ENCODE measurements at places on chromosomes 7 and 10.

DNA sequence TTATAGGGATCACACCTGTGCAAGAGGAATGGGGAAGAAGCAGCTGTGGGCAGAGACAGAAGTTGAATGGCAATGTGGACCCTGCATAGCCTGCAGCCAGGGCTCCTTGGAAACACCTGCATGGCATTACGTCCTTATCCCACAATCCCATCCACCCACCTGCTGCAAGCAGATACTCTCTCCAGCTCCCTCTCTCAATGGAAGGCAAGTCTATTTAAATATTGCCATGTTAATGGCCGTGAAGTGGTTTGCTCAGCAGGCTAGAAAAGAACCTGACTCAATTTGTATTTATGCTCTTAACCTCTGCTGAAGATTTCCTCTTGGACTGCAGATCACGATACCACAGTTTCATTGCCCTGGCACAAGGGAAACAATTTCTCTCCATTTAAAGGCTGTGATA is 417.0 kb downstream of the TYW1 start:
- DNase-seq = no peak

- DNase-seq = peak; percentile 9
These were observed 867.5 kb downstream of the NRG3 start for GRCh38 chr10:82742478-82742877.

DNA sequence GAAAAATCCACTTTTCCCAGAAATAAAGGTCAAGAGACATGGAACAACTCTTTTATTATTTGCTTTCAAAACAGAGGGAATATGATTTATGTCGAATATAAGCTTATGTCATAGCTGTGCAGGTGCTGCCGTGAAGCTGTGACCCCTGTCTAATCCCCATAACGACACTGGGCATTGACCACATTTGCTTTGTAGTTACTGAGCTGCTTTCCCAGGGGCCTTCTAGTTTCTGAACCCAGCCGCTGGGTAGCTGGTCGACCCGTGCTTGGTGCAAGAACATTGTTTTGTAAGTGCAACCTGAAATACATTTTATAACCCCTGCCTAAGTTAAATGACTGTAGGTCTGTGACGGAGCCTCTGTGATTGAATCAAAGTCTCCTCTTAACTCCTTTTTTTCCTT is 144.9 kb upstream of the HDAC9 start:
- DNase-seq = no peak

DNA sequence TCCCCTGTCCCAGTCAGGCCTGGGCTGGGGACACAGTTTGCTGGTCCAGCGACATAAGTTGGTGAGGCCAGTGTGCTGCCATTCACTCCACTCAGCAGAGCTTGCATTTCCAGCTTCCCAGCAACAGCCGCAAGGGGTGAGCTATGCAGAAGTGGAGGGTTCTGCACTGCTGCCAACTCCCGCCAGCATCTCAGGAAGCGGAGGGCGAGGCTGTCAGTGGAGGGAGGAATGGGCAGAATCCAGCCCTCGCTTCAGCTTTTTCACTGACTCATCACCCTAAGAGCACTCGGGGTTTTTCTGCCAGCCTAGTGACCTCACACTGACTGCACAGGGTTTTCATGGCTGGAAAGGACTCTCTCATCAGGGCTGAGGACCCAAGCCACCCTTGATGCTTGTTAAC is 625.1 kb upstream of the MKI67 start:
- DNase-seq = no peak

- no peak for DNase-seq
These were observed 7.9 kb downstream of the MALSU1 start for GRCh38 chr7:23306936-23307521.

- no peak for DNase-seq
These were observed 80.8 kb downstream of the VWDE start for GRCh38 chr7:12322903-12323300.

DNA sequence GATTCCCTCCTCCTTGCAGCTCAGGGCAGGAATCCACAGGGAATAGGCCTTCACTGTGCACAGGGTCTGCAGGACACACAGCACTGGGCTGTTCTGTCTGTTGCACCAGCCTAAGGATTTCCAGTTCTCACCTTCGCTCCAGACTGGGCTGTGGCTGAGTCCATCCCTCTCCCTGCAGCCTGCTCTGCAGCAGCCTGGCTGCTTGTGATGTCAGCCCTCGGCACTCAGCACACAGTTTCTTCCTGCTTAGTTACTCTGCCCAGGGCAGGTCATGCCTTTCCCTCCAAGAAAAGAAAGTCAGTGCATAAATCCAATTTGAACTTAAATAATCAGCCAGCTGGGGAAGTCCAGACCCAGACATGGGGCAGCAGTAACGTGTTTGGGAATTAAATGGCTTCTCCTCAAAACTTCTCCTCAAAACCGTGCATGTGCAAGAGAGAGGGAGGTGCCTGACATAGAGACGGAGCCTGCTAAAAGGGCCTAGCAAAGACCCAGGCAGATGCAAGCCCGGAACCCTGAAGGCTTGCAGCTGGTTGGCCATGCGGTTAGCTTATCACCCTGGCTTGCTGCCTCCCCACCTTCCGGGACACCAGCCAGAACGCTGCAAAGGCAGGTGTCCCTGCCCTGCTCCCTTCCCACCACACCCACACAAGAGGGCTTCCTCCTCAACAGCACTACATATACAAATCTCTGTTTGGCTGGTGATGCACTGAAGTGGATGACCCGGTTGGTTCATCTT is 10.9 kb upstream of the GDF2 start:
- DNase-seq = no peak

GRCh38 chr10:77881636-77882035 is 44.9 kb downstream of the DLG5 start:
- no peak for DNase-seq

DNA sequence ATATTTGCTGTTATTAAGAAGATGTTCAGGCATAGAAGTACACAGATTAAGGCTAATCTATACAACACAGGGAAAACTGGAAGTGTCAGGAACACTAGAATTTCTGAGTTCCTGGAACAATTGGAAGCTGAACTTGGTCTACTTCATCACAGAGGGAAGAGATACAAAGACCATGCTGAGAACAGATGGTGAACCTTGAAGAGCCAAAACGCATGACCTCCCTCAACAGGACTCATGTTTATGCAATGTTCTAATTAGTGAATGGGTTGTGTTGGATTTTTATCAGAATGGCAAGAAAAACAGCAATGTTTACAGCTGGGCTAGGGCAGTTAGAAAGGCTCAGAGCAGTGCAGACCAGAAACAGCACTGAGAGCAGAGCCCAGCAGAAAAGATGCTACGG is 94.9 kb downstream of the SFMBT2 start:
- no peak for DNase-seq

GRCh38 chr10:121566755-121567154 is 31.5 kb downstream of the FGFR2 start:
- DNase-seq = no peak

- DNase-seq = no peak
These were observed 2.5 kb downstream of the TMEM178B start for GRCh38 chr7:141076377-141076776.

DNA sequence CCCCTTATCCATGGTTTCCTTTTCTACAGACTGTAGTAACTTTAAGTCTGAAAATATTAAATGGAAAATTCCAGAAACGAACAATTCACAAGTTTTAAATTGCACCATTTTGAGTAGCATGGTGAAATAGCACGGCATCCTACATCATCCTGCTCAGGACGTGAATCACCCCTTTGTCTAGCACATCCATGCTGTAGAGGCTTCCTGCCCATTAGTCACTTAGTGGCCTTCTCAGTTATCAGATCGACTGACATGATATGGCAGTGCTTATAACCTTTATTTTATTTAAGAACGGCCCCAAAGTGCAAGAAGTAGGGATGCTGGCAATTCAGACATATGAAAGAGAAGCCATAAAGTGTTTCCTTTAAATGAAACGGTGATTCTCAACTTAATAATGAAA is 82.7 kb downstream of the CPXM2 start:
- peak; percentile 76 for DNase-seq

GRCh38 chr10:125221716-125222115 is 61.4 kb upstream of the CTBP2 start:
- DNase-seq = no peak

DNA sequence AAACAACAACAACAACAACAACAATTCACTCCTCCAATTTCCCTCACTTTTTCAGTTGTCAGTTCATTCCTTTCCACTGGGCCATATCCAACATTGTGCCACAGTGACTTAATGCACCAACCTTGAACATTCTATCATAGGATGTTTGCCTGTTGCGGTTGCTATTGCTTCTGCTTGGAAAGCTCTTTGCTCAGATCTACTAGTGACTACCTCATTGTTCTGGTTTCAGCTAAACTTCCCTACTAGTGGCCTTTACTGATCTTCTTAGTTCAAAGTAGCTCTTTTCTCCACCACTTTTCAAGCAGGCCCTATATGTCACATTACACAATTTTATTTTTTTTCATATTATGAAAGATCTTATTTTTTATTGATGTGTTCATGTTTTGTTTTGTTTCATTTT is 9.8 kb upstream of the STEAP4 start:
- DNase-seq = no peak

DNA sequence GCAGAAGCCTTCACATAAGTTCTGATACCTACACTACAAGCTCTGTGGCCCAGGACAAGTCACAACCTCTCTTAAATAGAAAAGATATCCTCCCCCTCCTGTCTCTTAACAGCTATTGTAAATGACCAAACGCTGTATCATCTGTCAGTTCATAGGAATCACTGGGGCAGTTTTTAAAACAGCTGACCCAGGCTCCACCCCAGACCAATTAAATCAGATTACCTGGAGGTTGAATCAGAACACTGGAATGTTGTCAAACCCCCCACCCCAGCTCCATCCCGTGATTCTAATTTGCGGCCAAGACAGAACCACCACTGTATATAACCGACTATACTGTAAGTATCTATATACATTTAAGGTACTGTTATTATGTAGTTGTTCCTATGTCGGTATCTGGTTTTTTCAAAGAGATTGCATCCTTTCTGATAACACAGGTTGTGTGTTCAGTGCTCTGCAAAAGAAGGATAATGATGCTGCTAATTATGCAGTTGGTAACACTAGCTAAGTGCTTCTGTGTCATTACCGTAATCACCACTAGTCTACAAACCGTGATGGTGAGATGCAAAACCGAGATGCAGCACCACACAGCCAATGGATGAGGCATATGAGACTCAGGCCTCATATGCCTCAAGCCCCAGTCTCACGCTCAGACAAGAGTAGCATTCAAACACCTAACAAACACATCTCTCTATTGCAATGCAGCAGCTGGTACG is 47.4 kb downstream of the TNS3 start:
- no peak for DNase-seq

DNA sequence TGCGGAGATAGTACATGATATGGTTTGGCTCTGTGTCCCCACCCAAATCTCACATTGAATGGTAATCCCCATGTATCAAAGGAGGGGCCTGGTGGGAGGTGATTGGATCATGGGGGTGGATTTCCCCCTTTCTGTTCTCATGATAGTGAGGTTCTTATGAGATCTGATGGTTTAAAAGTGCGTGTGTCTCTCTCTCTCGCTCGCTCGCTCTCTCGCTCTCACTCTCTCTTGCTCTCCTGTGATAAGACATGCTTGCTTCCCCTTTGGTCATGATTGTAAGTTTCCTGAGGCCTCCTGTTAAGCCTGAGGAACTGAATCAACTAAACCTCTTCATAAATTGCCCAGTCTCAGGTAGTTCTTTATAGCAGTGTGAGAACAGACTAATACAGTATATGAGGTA is 171.9 kb downstream of the NSUN6 start:
- DNase-seq = no peak

GRCh38 chr10:106175760-106176377 is 988.6 kb downstream of the SORCS1 start:
- DNase-seq = peak; percentile 24

GRCh38 chr10:28833313-28833712 is 156.0 kb downstream of the BAMBI start:
- no peak for DNase-seq

- DNase-seq = no peak
These were observed 131.0 kb upstream of the AOAH start for GRCh38 chr7:36855330-36855729.

GRCh38 chr10:74677951-74678350 is 148.4 kb upstream of the KAT6B start:
- no peak for DNase-seq

- no peak for DNase-seq
These were observed 387.6 kb downstream of the KCNMA1 start for GRCh38 chr10:77249901-77250459.

DNA sequence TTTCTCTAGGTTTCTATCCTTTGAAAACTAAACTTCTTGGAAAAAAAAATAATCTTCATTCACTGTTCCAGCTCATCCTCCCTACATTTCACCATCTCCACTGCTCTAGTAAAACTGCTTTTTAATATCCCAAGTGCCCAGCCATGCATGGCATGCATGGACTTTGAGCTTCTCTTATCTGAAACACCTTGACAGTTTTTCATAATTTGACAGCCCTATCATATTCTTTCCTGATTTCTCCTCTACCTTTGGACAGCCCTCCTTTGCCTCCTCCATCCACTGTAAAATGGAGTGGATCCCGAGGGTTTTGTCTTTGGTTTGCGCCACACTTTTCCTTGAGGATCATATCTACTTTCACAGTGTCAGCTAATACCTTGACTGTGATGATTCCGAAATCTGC is 212.8 kb downstream of the ANK3 start:
- no peak for DNase-seq

DNA sequence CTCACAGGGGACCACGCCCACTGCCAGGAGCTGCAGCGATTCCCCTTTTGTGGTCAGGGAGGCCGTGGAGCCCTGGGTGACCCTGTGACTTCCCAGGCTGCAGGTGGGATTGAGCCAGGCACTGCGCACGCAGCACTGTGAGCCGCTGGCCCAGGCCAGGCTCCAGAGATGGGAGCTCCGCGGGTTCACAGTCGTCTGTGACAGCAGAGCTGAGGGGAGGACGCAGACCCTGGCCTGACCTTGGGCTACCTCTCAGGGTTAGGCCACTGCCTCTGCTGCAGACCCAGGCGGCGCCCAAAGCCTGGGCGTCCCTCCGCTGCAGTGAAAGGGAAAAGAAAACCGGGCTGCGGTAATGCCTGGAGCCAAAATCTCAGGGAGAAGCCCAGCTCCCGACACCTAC is 107.5 kb upstream of the GPR26 start:
- no peak for DNase-seq

- no peak for DNase-seq
These were observed 37.0 kb downstream of the GHRHR start for GRCh38 chr7:31000779-31001178.

DNA sequence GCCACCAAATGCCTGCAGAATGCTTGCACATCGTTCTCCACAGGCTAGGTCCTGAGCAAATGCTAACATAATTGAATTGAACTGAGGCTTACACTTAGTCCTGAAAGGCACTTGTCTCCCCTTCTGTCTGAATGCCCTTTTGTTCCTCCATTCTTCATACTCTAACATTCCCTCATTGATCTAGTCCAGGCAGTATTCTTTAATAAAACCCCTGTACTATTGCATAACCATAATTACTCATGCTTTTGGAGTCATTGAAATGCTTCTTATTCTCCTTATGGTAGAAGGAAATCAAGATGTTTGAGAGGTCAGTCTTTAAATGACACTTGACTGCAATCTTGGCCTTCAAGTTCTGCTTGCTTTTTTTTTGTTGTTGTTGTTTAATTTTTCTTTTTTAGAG is 7.1 kb downstream of the PI4K2A start:
- peak; percentile 23 for DNase-seq

DNA sequence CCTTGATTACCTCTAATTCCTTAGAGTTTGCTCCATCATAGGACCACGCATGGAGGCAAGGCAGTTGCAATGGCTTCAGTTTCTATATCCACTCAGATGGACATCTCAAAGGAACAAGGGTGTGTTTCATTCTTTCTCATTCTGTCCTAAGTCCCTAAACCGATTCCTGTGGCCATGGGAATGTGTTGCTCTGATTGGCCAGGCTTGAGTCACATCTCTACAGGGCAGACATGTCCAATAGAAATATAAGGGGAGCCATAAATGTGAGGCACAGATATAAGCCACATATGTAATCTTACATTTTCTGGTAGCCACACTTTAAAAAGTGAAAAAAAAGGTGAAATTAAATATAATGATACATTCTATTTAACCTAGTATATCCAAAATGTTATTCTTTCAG is 16.9 kb upstream of the DLD start:
- DNase-seq = no peak

All from AG20443 (cell line).